ENCODE measurements at places on chromosomes 11 and 22.
A peak's percentile ranks its signal among the peaks of the same experiment; 100 is the strongest.

- no peak for DNase-seq
Measured at GRCh38 chr22:43592476-43592875, 180.7 kb downstream of the MPPED1 start.

- peak; percentile 37 for DNase-seq
Measured at GRCh38 chr11:76680518-76681425, 10.2 kb upstream of the LRRC32 start.

- DNase-seq = no peak
Measured at GRCh38 chr11:128738942-128739341, 45.1 kb downstream of the FLI1 start.

GRCh38 chr11:65972116-65972515, 10.6 kb downstream of the SART1 start:
- no peak for DNase-seq

- no peak for DNase-seq
Measured at GRCh38 chr11:10181811-10182210, 112.2 kb downstream of the SBF2 start.

DNA sequence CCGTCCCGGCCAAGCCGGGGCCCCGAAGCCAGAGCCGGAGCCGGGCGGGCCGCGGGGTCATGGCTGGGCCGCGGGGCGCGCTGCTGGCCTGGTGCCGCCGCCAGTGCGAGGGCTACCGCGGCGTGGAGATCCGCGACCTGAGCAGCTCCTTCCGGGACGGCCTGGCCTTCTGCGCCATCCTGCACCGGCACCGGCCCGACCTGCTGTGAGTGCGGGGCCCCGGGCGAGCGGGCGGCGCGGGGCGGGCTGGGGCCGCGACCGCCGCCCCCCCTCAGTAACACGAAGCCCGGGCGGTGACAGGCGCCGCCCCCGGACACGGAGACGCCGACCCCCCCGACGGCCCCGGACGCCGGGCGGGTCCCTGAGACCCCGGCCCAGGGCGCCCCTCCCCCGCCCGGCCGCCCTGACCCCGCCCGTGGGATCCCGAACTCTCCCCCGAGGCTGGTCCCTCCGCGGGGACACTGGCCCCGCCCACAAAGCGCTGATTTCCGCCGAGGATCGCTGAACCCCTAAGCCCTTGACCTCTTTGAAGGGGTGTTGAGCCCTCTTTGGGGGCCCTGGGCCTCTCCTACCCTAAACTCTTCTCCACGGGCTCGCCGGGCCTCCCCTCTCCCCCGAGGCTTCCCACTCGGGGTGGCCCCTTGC, 389 bp downstream of the MICALL1 start:
- peak; percentile 21 for DNase-seq

DNA sequence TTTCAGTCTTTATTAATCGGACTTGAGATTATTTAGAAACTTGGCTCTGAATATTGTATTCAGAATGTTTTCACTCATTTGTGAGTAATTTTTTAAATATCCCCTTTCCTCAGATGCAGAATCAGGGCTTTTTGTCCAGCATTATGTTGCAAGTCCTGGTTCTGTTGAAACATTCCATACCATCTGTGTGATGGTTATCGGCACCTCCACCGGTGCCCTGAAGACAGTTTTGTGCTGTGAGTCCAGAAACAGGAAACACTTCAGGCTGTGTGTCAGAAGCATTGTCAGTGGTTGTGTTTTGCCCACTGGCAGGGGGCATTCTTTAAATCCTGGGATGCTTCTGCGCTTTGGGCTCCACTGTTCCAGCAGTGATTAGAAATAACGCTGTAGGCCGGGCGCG, 20.4 kb downstream of the CDPF1 start:
- no peak for DNase-seq

DNA sequence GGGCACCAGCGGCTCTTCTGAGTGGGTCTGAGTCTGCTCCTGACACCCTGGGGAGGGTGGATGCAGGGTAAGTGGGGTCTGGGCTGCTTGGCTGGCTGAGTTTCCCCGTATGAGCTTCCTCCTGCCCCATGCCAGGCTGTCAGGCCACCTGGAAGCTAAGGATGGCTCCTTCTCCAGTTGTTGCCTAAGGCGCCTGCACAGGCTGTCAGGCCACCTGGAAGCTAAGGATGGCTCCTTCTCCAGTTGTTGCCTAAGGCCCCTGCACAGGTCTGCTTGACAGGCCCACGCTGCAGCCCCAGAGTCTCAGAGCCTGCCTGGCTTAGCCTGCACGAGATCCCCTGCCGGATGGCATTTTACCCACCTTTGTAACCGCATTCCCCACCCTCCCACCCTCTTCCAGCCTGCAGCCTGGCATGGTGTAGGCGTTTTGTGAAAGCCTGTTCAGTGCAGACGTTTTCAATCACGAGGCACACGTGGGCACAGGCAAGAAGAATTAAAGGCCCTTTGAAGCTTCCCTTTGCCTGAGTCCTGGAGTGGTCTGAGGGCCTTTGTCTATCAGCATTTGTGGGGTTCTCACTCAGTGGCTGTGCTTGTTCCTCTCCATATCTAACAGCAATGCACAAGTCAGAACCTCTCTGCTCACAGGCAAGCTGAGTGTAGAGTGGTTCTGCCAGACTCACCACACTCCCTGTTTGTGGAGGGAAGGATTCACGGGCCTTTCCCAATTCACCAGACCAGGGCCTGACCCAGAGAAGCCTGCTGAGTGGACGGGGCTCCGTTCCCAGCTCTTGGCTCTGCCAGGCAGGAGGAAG, 40.2 kb upstream of the B3GAT1 start:
- no peak for DNase-seq

DNA sequence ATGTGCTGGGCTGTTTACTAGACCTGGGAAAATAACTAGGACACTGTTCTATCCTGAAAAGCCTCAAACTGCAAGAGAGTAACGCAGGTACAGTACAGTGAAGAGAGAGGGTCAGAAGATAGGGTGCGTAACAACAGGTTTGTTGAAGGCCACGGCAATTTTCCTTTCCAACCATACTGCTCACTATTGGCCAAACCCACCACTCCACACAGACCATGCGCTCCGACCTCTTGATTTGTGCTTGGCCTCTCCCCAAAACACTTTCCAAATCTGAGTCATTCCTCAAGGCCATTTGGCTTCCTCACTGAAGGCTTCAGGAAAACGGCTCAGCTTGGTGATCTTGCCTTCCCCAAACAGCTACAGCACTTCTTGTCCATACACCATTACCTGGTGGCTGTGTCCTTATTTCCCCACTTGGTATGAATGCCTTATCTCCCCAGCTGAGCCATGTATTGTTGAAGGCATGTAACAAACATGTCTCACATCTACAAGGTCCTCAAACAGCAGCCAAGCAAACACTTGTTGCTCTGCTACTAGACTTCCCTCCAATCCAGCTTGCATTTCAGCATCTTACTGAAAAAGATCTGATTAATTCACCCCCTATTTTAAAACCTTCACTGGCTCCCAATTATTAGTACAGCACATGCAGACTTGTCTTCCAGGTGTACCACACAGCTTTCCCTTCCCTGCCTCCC, 40.9 kb downstream of the TCF20 start:
- no peak for DNase-seq

GRCh38 chr11:83255366-83255765, 30.8 kb downstream of the CCDC90B start:
- no peak for DNase-seq

DNA sequence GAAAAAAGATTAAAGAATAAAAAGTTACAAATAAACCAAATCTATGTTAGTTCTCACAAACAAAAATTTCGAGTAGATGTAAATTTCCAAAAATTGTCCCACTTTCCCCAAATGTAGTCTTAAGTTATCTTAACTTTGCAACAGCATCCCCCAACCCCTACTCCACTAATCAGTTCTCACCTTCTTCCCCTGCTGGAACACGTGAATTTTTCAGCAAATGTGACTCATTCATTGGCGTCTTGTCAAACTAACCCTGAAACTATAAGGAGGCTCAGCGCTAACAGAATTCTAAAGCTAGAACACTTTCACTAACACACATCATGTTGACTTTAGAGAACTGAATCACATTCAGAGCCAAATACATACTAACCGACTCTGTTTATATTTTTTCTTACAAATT, 46.1 kb downstream of the PHF21A start:
- no peak for DNase-seq

- no peak for DNase-seq
Measured at GRCh38 chr11:80700386-80700785, 1259.6 kb upstream of the TENM4 start.

DNA sequence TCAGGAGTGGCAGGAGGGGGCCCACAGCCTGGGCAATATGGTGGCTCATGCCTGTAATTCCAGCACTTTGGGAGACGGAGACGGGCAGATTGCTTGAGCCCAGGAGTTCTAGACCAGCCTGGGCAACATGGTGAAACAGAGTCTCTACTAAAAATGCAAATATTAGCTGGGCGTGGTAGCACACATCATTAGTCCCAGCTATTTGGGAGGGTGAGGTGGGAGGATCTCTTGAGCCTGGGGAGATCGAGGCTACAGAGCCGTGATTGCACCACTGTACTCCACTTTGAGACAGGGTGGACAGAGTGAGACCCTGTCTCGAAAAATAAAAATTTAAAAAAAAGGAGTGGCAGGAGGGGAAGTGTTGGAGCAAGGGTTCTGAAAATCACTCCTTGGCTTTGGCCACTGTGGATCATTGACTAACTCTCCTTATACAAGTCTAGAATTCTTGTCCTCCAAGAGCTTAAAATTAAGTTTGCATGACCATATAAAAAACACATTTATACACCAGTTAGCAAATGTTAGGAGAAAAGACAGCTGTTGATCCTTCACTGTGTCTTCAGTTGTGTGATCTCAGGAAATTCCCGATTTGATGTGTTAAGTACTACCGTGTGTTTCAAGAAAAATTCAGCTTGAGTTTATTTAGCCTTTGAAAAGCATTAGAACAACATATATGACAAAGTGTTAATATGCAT, 2.3 kb upstream of the WEE1 start:
- DNase-seq = no peak

GRCh38 chr11:124799348-124800225, 619 bp downstream of the MSANTD2 start:
- DNase-seq = peak; percentile 35

GRCh38 chr11:25317216-25317615, 820.4 kb downstream of the LUZP2 start:
- DNase-seq = no peak

DNA sequence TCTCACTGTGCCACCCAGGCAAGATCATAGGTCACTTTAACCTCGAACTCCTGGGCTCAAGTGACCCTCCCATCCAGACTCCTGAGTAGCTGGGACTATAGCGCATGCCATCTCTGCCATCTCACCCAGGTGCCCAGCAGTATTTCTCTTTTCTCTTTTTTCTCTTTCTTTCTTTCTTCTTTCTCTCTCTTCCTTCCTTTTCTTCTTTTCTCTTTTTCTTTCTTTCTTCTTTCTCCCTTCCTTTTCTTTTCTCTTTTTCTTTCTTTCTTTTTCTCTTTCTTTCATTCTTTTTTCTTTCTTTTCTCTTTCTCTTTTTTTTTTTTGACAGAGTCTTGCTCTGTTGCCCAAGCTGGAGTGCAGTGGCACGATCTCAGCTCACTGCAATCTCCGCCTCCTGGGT, 13.5 kb downstream of the RFPL1 start:
- DNase-seq = no peak

GRCh38 chr22:41001722-41002122, 50.5 kb downstream of the RBX1 start:
- DNase-seq = no peak

DNA sequence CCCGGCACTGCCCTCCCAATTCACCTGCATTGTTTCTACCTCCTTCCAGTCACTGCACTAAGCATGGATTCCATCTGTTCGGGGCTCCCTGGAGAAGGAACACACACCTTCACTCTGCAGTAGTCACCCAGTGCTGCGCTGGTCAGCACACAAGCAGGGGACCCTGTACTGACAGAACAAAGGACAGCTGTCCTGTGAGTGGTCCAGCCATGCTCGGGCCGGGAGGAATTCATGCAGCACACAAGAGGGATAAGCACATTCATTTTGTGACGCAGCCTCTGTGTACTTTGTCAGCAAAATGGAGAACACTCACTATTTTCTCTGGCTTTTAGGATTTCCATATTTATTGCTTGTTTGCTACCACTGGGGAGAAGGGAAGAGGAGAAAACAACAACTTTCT, 167.3 kb downstream of the NTM start:
- DNase-seq = no peak

GRCh38 chr11:133563505-133564025, 31.3 kb upstream of the OPCML start:
- no peak for DNase-seq

DNA sequence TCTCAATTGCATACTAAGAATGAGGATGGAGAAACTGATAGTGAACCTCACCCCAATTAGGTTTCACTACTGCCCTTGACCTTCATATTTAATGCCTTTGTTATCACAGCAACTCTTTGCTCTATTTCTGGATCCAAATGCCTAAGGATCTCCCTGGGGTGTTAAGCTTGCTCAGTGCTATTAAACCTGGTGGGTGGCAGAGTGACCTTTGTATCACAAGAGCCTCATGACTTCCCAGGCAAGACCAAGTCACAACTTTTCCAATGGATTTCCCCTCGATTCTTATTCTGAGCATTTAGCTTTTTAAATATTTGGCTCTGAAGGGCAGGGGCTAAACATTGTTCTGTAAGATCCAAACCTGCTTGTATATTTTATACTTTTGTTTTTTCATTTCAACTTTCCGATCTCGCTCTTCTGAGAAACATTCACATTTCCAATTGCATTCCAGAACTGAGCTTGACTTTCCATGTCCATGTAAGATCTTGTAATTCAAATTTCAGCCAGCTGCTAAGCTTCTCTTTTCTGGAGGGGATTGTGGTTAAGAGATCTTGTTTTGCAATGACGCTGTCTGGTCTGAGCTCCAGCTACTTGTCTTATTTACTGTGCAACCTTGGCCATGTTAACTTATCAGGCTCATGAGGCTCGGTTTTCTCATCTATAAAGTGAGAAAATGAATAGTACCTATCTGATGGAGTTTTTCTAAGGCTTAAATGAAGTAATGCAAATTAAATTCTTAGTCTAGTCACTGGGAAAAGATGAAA, 6.4 kb upstream of the EHF start:
- DNase-seq = no peak

- DNase-seq = no peak
Measured at GRCh38 chr11:110958216-110958615, 246.0 kb upstream of the ARHGAP20 start.

Measured in stimulated activated CD4-positive, alpha-beta T cell treated with anti-CD3 and anti-CD28 coated beads, Interleukin-1b, Interleukin-23, amount 100 ng/mL, for 4 hours (primary cell).